Activated CD4-positive, CD25-positive, alpha-beta regulatory T cell treated with anti-CD3 and anti-CD28 coated beads, Interleukin-2, amount 50 U/mL, for 24 hours (primary cell): ENCODE measurements at places on chromosomes 7 and 10.

GRCh38 chr7:149220534-149220933, 18.9 kb upstream of the ZNF212 start:
- ATAC-seq, result no peak

DNA sequence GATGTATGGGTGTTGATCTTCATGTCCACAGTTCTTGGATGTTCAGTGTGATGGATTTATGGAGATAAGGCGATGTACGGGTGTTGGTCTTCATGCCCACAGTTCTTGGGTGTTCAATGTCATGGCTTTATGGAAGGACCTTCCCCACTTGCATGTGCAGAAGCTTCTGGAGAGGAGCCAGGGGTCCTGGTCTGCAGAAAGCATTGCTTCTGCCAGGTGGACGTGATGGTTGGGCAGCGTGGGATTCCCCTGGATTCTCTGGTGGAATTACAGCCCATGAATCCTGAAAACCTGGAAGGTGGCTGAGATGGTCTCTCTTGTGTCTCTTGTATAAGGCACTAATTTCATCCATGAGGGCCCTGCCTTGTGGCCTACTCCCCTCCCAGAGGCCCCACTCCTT, 183.7 kb upstream of the TCERG1L start:
- ATAC-seq, result no peak

GRCh38 chr7:151511946-151512345, 7.7 kb downstream of the RHEB start:
- no peak for ATAC-seq

GRCh38 chr7:158017111-158018097, 570.2 kb downstream of the PTPRN2 start:
- no peak for ATAC-seq
